ENCODE measurements at places on chromosomes 16 and 17.

- DNase-seq: no peak
Measured at GRCh38 chr17:44828919-44829522, 1.1 kb downstream of the GJC1 start.

DNA sequence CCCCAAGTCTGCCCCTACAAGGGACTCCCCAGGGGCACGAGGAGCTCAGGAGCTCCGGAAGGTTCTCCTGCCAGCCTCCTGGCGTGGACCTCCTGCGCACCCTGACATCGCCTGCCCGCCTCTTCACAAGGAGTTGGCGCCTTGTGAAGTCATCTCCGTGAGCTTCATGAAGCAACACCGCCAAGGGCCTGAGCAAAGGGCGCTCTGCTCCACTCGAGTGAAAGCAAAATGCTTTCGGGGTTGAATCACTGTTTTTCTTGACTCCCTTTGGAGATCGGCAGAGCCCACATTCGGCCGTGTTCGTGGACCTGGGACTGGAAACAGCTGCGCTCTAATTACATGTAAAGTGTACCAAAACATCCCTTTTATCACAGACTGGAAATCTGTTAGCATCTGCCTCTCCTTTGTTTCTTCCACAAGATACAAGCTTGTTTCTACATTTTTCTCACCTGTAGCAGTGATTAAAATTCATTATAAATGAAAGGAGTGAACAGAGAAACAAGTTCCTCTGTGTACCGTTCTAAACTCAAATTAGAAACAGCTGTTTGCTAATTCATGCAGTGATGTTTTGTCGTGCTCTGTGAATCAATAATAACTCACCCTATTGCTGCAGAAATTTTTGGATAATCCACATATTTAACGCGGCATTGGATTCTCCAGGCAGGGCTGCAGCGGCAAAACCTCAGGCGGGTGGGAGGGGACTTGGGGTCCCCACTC, 203.3 kb downstream of the ZNF423 start:
- DNase-seq: no peak

GRCh38 chr16:55081622-55082590, 151.2 kb downstream of the IRX5 start:
- no peak for DNase-seq

DNA sequence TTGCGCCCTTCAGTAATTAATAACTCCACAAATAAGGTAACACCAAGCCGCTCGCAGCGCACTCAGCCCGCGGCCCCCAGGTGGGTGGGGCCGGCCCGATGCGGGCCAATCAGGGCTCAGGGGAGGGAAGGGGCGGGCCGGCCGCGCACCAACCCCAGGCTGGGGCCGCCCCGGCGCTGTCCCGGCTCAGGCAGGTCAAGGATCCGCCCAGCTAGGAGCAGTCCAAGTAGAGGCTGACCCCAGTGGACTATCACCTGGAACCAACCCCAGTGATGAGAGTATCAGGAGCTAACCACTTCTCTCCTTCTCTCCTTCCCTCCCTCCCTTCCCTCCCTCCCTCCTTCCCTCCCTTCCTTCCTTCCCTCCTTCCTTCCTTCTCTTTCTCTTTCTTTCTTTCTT, 110.8 kb downstream of the C16orf78 start:
- DNase-seq: no peak

- no peak for DNase-seq
Measured at GRCh38 chr17:17004251-17004996, 32.5 kb upstream of the TNFRSF13B start.

- no peak for DNase-seq
Measured at GRCh38 chr16:27632216-27632615, 82.3 kb downstream of the KATNIP start.

- DNase-seq: no peak
Measured at GRCh38 chr16:77062878-77063675, 127.9 kb upstream of the MON1B start.

DNA sequence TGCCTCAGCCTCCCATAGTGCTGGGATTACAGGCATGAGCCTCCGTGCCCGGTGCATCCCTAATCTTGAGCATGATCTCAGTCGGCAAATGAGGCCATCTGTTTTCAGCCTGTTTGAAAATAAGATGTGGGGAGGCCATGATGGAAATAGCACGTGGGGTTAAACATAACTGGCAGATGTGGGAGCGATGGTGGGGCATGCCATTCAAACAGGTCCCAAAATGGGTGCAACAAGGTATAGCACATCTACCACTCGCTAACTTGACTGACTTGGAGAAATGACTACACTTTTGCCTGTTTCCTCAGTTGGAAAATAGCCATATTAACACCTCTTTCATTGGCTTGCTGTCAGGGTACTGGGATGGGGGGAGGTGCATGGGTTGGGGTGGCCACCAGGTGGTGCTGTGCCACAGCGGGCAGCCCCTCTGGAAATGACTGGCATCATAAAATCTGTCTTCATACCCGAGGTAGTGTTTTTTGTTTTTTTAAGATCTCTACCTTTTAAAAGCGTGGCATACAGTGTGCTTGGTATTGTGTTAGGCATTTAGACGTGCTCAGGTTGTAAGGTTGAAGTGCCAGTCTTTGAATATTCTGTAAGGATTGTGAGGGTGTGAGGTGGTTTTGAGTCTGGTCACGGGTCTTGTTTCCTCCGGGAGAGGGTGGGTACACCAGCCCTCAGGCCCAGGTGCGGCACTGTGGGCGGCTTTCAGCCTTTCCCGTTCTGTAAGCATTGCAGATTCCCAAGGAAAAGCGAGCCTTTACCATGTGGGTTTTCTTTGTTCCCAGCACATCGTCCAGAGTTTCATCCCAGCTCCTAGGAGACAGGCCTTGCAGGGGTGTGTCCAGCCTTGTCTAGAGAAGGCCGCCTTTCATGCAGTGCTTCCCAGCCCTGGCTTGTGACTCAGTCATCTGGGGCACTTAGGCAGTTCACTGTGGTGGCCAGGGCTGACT, 2.9 kb upstream of the TTYH2 start:
- peak; percentile 84 for DNase-seq

GRCh38 chr16:72995151-72995881, 52.6 kb downstream of the ZFHX3 start:
- DNase-seq: peak; percentile 23

DNA sequence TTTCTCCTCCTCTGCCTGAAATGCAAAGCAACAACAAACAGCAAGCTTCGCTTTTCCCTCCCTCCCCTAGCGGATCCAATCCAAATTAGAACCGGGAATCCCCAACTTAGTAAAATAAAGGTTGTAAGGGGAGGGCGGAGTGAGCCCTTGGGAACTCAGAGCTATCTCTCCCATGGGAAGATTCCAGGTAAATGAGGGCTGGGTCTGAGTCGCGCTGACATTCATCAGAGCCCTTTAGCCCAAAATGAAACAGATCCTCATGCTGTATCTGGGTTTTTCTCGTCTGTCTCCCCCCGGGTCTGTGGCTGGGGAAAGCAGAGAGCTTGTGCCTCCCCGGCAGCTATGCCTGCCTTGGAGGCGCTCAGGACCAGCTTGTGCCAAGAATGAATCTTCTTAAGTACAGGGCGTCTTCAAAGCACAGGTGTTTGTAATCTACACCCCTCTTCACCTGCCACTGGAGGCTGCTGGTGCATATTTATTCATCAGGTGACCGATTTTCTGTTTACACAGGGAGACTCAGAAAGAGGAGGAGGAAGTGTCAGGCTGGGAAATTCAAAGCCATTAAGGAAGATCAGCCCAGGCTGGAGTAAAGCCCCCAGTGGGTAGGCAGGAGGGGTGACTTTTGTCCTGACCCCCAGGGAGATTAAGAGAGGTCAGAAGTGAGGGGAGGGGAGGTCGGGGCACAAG, 55.0 kb upstream of the GSE1 start:
- peak; percentile 58 for DNase-seq

DNA sequence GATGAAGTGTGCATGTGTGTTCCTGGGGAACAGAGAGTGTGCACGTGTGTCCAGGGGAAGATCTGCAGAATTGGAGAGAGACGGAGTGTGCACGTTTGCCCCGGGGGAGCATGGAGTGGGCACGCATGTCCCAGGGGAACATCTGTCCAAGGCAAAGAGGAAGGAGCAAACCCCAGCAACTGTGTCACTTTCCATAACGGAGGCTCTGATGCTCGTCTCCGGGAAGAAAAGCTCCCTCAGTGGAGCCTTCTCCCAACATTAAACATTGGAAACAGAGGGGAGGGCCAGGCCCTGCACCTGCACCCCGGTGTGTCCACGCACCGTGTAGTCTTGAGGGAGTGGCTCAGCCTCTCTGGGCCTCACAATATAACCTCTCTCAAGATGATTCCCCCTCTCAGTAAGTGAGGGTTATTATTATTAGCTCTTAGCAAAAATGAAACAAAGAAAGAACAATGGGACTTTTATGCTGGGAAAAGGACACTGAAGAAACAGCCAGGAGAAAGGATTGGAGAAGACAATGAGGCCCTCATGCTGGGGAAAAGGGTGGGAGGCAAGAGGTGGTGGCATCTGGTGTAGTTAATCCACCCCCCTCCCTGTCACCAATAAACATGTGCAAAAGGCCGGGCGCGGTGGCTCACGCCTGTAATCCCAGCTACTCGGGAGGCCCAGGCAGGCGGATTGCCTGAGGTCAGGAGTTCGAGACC, 7.6 kb downstream of the RAB40B start:
- DNase-seq: no peak

- DNase-seq: no peak
Measured at GRCh38 chr17:43169561-43170139, 1.4 kb upstream of the NBR1 start.

DNA sequence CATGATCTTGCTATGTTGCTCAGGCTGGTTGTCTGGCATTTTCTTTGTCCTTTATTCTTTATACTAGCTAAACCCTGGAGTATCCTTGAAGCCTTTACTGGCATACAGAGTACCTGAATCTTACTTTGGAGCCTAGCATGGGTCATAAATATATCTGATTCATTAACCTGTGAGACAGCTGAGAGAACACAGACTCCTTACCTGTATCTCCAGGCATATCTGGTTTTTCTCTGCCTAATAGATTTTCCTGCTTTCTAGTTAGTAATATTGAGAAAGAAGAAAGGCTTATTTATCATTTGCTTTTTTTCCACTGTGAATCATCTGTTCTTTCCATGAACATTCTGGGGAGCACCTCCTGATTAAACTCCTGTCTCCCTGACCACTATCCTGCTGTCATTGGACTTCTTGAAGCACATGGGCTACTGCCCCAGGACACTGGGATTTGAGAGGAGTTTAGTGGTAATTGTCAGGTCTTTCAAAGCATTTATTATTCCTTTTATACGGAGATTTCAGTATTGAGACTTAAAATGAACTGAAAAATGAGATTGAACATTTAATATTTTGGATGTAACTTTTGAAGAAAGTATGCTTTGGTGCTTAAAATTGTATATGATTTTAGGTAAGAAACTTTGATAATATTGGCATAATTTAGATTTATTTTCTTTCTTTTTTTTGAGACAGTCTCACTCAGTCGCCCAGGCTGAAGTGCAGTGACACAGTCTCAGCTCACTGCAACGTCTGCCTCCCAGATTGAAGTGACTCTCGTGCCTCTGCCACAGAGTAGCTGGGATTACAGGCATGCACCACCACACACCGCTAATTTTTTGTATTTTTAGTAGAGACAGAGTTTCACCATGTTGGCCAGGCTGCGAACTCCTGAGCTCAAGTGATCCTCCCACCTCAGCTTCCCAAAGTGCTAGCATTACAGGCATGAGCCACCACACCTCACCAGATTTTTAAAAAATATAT, 8.6 kb downstream of the PDP2 start:
- DNase-seq: no peak

GRCh38 chr16:73304008-73304774, 256.3 kb upstream of the ZFHX3 start:
- no peak for DNase-seq

- DNase-seq: no peak
Measured at GRCh38 chr17:37826497-37827430, 81.9 kb upstream of the HNF1B start.

DNA sequence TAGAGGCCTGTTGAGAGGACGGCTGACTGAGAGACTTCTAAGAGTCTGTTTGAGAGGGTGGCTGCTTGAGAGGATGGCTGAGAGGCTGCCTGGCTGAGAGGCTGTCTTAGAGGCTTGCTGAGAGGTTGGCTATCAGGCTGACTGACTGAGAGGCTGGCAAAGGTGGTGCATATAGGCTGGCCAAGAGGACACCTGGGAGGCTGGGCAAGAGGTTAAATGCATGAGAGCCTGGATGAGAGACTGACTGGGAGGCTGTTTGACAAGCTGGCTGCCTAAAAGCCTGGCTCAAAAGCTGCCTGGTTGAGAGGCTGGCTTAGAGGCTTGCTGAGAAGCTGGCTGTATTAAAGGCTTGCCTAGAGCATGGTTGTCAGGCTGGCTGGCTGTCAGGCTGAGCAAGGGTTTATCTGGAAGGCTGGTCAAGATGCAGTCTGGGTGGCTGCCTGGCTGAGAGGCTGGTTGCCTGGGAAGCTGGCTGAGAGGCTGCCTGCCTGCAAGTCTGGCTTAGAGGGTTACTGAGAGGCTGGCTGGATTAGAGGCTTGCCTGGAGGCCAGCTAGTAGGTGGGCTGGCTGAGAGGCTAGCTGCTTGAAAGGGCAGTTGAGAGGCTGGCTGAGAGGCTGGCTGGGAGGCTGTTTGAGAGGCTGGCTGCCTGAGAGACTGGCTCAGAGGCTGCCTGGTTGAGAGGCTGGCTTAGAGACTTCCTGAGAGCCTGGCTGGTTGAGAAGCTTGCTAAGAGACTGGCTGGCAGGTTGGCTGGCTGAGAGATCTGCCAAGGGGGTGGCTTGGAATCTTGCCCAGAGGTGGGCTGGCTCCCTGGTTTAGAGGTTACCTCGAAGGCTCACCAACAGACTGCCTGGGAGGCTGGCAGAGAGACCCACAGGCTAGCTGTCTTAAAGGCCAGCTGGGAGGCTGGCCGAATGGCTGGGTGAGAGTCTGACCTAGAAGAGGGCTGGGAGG, 38.3 kb upstream of the ACSM2B start:
- DNase-seq: no peak

GRCh38 chr16:57444711-57445110, 2.5 kb downstream of the CIAPIN1 start:
- DNase-seq: no peak

DNA sequence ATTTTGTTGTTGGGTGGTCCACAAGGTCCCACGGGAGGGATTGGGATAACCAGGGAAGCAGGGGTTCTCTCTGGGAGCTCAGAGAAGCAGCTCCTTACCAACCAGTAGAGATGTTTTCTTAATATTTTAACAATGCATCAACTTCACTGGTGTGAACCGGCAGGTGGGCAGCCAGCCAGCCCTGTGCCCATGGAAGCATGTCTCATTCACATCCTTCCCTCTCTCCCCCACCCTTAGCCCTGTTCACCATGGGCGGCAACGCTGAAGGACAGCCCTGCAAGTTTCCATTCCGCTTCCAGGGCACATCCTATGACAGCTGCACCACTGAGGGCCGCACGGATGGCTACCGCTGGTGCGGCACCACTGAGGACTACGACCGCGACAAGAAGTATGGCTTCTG, 9.3 kb downstream of the MMP2 start:
- DNase-seq: no peak

DNA sequence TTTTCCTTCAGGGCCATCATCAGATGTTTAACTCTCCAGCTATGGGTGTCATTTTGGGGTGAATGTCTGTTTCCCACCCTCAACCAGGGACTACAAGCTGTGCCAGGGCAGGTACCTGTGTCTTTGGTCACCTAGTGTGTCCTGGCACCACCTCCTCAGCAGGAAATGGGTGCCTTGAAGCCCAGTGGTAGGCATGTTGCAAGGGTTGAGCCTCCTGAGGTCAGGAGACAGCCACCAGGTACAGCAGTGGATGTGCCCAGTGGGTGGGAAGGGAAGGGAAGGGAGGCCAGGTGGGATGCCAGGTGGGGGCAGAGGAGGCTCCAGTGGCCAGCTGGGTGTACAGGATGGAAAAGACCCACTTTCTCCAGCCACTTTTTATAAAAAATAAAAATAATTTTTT, 25.5 kb upstream of the ADORA2B start:
- DNase-seq: no peak

- no peak for DNase-seq
Measured at GRCh38 chr16:48126801-48127644, 28.8 kb downstream of the ABCC12 start.

- DNase-seq: no peak
Measured at GRCh38 chr17:76036497-76037261, 9.6 kb upstream of the EVPL start.
